ENCODE measurements at places on chromosomes 12 and 14. TPM values are rescaled to one million over a fixed set of nuclear protein-coding genes. Genes with fewer than 3 reads are reported as not detected.
A peak's percentile ranks its signal among the peaks of the same experiment; 100 is the strongest.

The SSTR1 gene
- 7.2 TPM for total RNA-seq

The IGFBP6 gene
- 1,664 TPM for total RNA-seq

The ASB2 gene
- total RNA-seq = 58.6 TPM

The ACOT6 gene
- total RNA-seq = not detected

The ASPG gene
- total RNA-seq = not detected

The MGAT4C gene
- total RNA-seq = not detected

The HSPA2 gene
- total RNA-seq = 22.9 TPM

The KIF5A gene
- not detected for total RNA-seq

The TPPP2 gene
- not detected for total RNA-seq

The INSM2 gene
- not detected for total RNA-seq

The GLIPR1L1 gene
- total RNA-seq = not detected

The TSPAN8 gene
- total RNA-seq = 5.5 TPM

The KRT82 gene
- not detected for total RNA-seq

The EID3 gene
- 1.4 TPM for total RNA-seq

The ZC3H14 gene
- total RNA-seq = 62.2 TPM

The SVOP gene
- not detected for total RNA-seq

The LRRK2 gene
- total RNA-seq = 14.3 TPM

The C1QL4 gene
- total RNA-seq = not detected

GRCh38 chr12:230925-231671 lies 17.1 kb upstream of the SLC6A12 start:
- no peak for DNase-seq

DNA sequence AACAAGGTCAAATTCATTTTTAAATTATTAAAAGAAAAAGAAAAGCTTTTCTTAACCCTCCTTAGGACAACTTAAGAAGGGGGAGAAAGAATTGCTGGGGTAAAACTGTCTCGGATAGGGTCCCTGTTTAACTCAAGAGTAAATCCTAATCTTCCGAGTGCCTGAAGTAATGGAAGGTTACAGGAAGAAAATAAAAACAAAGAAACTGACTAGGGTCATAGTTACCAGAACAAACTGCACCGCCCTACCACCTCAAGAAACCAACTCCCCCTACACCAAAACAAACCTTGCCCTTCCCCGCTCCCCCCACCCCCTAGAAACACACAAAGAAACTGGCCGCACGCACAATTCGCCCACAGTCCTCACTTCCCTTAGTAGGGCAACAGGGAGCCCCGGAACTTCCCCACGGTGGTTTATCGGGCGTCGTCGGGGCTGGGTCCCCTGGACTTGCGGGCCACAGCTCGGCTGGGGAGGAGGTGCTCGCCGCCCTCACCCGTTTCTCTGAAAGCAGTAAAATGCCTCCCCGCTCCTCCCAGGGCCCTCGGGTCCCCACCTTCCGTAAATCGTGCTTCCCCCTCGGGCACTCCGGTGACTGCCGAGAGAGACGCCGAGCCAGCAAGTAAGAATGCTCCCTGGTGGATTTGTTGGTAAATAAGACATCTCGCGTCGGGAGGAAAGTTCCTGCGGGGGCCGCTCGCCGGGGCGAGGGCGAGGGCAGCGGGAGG lies 2.4 kb downstream of the SINHCAF start:
- peak; percentile 67 for DNase-seq

DNA sequence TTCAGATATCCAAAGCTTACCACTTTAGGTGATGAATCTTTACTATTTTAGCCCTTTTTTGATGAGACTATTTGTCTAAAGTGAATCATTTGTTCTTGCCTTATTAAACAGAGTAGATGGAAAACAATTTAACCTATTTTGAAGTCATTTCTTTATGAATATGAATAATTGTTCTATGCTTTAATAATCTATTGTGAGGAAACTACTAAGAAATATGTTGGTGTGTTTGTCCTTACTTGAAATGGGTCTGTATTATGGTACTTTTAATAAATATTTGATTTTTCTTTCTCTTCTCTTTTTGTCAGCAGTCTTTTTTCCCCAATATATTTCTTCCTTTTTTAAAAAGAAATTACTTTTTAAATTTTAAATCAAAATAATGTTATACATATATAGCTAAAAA lies 24.4 kb downstream of the HSD17B6 start:
- DNase-seq = no peak

GRCh38 chr14:90547968-90548367 lies 151.1 kb downstream of the CALM1 start:
- DNase-seq = no peak

DNA sequence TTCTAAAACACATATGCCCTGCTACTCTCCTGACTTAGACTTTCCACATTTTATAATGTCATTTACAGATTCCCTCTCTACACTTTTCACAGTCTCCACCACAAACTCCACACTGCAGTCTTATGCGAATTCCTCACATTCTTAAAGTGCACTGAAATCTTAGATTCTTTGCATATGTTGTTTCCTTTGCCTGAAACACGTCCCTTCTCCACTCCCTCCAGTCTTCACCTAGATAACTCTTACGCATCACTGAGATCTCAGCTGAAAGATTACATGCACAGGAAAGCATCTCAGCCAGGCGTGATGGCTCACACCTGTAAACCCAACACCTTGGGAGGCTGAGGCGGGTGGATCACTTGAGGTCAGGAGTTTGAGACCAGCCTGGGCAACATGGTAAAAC lies 3.8 kb upstream of the ARHGAP9 start:
- no peak for DNase-seq

DNA sequence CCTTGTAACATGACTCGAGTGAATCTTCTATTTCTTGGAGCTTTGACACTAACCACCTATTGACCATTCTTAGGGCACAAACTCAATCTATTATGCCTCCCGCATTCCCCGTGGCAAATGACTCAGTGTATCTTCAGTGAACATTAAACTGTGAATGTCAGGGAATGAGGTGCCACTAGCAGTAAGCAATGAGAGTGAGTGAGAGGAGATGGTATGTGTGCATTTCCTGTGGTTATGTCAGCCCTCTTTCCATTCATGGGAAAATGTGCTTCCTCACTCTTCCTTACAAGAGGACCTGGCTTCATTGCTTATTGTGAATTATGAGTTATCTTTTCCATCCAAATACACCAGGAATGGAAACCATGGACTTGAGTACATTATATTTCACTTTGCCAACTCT lies 229.2 kb downstream of the EMP1 start:
- DNase-seq = no peak

- no peak for DNase-seq
Observed at GRCh38 chr14:62066304-62066703, 304.1 kb downstream of the SNAPC1 start.

DNA sequence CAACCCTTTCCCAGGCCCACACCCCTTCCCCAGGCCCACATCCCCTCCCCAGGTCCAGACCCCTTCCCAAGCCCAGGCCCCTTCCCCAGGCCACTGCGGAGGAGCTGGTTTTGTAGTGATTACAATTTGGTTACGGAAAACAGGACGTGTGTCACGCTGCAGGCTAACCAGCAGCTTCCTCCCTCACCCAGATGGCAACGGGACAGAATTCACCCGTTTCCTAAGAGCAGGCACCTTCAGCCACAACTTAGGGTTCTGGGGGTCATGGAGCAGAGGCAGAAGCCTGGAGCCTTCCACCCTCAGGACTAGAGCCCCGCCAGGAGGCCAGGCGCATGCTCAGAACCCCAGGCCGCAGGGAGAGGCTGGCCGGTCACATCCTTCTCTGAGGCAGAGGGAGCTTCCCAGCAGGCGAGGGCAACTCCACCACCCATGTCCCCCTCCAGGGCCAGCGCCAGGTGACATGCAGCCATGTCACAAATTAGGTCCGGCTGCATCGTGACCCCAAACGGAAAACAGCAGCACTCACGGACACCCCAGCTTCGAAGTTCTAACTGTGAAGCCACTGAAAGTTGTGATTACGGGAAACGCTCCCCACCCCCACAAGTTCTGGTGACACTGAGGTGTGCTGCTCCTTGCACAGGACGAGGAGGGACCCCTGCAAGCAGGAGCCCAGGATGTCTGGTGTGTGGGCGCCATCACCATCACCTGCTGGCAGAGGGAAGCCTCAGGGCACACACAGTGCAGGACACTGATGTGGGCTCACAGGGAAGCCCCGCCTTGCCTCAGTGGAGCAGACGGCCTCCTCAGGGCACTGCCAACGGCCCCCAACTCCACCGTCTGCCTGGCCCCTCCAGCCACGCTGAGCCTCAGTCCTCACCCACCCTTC lies 7.7 kb downstream of the BRF1 start:
- no peak for DNase-seq

DNA sequence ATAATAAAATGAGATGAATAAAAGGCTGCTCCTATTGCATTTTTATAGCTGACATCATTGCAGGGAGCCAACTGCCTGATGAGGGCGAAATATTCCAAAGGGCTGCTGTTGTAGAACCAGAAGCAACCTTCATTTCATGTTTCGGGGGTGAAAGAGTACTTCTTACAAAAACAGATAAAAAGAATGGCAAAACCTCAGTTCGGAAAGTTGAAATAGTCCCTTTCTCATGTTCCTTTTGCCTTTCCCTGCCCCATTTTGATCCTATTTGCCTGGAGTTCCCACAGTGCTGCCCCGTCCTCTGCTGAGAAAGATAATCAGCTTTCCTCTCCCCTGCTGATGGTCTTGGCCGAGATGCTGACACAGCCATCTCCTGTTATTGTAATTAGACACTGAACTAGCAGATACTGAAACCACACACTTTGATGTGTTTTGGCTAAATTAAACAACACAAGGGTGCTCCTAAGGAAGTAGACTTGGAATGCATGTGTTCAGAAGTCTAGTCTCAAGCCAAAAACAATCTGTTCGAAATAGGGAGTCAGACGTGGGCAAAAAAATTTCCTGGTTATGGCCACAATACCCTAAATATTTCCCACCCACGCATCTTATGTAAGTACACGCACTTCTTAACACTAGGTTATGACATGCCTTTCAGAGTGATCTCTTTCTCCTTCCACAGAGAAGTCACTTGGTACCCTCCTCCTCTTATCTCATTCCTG lies 117.2 kb downstream of the PPM1H start:
- no peak for DNase-seq

GRCh38 chr12:95088379-95088778 lies 15.0 kb upstream of the NR2C1 start:
- DNase-seq = no peak

- no peak for DNase-seq
Observed at GRCh38 chr12:67645601-67646000, 2.9 kb upstream of the DYRK2 start.

DNA sequence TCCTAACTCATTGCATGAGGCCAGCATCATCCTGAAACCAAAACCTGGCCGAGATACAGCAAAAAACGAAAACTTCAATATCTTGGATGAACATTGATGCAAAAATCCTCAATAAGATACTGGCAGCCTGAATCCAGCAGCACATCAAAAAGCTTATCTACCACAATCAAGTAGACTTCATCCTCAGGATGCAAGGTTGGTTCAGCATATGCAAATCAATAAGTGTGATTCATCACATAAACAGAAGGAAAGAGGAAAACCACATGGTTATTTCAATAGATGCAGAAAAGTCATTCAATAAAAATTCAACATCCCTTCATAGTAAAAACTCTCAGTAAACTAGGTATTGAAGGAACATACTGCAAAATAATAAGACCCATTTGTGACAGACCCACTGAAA lies 56.5 kb upstream of the PPFIA2 start:
- no peak for DNase-seq

DNA sequence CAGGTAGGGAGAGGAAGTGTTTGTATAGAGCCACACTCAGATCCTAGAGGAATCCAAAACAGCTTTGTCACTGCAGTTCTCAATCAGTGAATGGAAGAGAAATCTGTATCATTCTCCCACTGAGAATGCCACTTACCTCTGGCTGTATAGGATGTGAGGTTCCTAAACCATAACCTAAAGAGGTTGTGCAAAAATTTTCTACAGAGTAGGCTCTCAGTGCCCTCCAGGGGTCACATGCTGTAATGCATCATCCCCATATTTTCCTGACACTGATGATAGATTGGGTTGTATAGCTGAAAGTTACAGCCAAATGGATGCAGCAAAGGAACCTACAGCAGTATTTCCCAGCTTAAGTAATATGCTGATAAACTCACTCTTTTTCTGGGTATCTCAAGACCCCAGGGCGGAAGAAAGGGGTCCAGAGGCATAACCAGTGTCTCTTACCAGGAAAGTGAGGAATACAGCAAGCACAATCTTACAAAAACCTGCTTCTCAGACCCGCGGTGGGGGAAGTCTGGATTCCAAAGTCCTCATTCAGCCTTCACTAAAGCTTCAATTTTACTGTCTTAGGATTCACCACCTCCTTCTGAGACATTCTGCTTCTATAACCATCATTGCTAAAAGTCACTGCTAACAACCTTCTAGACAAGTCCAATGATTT lies 3.8 kb downstream of the BCDIN3D start:
- DNase-seq = no peak

GRCh38 chr12:99984271-99985128 lies at the start of gene ANKS1B:
ANKS1B (minus strand) TSS chr12:99984936; CDS start chr12:99984237, 699 bp downstream.
- peak; percentile 82 for DNase-seq

GRCh38 chr12:76032043-76032981 lies 736 bp upstream of the PHLDA1 start:
- peak; percentile 83 for DNase-seq

DNA sequence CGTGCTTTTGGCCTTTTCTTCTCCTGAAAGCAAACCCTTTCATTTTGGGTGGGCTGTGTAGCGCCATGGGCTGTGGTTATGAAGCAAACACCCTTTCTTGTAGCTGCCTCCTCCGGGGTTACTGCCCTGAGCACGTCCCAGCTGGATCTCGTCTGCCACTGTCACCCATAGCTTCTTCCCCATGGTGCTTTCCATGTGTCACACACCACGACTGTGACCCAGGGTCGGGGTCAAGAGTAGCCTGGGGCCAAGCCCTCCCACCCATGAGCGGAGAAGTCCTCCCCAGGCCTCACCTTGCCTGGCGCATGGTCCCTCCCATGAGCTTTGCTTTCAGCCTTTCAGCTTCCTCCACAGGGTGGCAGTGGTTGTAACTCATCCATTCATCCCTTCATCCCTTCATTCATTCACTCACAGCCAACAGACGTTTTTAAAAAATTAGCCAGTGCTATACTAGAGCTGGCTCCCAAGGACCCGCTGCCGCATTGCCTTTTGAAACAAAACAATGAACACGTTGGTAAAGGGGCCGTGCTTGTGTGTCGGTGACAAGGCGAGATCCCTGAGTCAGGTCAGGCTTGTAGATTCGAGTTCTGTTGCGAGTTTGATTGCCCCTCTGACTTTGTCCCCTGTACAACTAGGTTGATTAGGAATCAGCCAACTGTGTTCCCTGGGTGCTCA lies 29.5 kb downstream of the MEG3 start:
- DNase-seq = no peak

GRCh38 chr12:91880528-91880927 lies 265.1 kb downstream of the BTG1 start:
- DNase-seq = no peak

GRCh38 chr12:54126696-54127537 lies 61.9 kb downstream of the SMUG1 start:
- DNase-seq = peak; percentile 92

- no peak for DNase-seq
Observed at GRCh38 chr14:104005489-104005888, 63.2 kb upstream of the RD3L start.

GRCh38 chr12:124976999-124977398 lies 11.9 kb downstream of the DHX37 start:
- DNase-seq = no peak

GRCh38 chr14:103684871-103685270 lies 30.4 kb downstream of the XRCC3 start:
- no peak for DNase-seq

GRCh38 chr14:69101331-69101826 lies 51.5 kb downstream of the DCAF5 start:
- DNase-seq = no peak
